Epithelial cell of esophagus (primary cell): ENCODE measurements at places on chromosomes 1 and 21.

- DNase-seq = no peak
These were observed 84.1 kb downstream of the SPAG17 start for GRCh38 chr1:118100686-118101514.

DNA sequence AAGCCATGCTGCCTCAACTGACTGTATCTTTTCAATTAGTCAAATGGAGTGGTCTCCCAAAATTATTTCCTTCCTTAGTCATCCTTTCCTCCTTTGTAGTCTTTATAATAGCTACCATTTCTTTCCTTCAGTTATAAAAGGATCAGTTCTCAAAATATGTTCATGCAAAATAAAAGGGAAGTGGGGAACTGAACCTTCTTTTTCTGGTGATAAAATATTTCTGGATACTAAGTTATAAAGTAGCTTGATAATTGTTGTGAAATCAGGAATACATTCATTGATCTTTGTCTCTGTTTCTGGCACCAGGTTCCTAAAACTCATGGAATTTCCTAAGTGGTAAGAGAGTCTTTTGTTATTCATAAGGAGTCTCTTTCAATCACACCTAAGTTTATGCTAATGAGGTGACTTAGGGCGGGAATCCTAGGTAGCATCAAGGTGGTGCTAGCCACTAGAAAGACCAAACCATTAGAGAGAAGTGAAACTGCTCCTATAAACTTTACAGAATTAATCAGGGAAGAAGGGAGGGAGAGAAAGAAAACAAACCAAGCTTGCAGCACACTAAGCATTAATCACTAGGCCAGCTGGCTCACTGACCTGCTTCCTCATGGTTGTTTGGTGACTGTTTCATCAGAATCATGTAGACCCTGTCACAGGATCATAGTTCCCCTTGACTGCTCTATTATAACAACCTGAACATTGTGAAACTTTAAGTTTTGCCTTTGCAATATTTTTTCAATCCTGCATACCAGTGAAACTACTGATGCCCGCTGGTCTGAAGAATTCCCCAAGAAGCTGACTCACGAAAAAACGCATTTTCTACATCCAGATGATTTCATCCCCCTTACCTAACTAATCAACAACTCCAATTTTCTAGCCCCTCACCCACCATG lies 161.6 kb upstream of the PTBP2 start:
- peak; percentile 99 for DNase-seq

- DNase-seq = peak; percentile 35
These were observed 34.3 kb upstream of the RAP1GAP start for GRCh38 chr1:21703318-21703963.

DNA sequence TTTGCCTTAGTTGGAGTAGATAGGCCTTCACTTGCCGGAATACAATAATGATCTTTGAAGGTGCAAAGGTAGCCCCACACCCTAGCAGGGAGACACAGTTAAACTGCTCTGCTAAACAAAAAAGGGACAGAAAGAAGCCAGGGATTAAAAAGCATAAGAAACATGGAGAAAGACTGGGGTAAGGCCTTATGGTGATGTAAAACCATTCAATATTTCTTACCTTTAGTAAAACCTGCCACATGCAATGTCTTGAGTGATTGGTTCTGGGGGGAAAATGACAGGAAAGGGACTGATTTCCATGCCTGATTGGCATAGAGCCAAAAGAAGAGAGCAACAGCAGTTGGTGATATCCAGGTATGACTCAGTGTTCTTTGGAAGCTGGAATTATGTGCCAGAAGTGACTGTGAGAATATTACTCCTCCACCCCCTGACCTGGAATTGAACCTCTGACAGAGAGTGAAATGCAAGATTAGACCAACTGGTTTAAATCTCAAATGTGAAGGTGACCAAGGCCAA lies 8.1 kb downstream of the DNASE2B start:
- peak; percentile 59 for DNase-seq

DNA sequence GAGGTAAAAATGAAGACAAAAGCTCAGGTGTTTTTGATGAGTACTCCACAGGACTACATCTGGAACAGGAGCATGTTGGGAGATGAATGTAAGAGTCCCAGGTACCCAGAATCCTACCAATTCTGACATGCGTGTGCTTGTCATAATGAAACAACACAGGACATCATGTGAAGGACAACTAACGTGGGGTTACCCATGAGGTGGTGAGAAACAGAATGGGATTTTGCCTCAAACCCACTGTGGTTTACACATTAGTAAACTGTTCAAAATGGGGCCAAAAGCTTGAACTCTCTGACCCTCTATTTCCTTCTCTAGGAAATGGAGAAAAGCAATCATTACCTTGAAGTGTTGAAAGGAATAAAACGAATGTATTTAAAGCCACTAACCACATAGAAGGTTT lies 266.2 kb downstream of the RGS7 start:
- DNase-seq = no peak

- no peak for DNase-seq
These were observed 7.9 kb upstream of the GSTM5 start for GRCh38 chr1:109704173-109704572.

GRCh38 chr1:110235181-110235833 lies 25.2 kb downstream of the KCNC4 start:
- no peak for DNase-seq

- DNase-seq = peak; percentile 36
These were observed 662 bp downstream of the SCAF4 start for GRCh38 chr21:31731056-31731856.
